ENCODE measurements at places on chromosomes 12 and 14. TPM values are rescaled to one million over a fixed set of nuclear protein-coding genes. Genes with fewer than 3 reads are reported as not detected.

GRCh38 chr12:538731-539539 is 79.2 kb downstream of the B4GALNT3 start:
- DNase-seq = no peak

Gene DHRS2
- 1.3 TPM for total RNA-seq

DNA sequence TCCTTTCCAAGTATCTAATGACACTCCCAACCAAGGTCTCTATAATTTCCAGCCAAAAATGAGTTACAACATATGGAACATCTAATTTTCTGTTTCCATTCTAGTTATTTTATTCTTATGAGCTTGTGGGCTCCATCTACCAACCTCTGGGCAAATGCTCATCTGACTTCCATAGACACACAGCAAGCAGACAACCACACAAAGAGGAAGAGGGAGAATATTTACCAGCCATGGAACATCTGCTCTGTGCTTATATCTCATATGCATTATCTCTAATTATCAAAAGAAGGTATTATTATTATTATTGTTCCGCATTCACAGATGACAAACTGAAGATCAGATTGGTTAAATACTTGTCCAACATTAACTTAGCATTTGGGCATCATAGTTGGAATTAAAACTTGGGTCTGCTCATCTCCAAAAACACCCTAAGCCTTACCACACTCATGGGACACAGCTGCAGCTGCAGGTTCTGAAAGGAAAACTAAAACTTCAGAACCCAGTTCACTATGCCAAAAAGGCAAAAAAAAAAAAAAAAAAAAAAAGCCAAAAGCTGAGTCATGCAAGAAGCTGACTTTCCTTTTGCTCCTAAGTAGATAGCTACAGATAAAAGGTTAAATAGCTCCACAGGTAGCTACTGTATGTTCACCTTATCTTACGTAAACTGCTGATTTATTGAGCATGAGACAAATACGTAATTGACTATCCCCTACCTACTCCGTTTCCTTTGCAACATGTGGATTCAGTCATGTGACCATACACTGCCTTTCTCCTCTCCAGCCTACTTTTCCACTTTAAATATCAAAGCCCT is 23.6 kb upstream of the TCL1B start:
- DNase-seq = no peak

DNA sequence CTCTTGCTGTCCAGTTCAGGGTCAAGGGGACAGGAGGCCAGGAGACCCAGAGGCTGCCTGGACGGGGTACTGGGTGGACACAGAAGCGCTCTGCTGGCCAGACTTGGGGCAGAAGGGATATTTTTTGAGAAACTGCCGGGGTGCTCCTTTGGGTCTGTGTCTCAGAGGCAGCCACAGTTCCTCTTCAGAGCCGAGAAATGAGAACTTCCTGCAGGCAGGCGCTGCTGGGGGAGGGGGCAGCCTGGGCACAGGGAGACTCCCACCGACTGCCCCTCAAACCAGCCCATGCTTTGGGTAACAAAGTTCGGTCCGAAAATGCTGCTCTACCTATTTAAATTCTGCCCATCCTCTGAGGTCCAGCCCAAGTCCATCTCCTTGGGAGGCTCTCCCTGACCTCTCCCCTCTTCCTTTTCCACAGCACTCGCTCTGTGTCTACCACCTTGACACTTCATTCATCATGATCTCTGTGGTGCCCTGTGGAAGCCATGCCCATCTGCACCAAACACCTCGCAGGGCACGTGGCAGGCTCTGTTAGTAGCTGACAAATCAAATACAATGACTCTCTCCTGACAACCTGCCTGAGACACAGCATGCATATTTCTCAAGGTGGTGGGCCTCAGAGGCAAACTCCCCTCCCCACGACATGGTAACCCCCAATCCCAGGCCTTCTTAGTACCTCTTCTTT is 16.4 kb downstream of the HDAC7 start:
- no peak for DNase-seq

Gene TXNDC16
- 7.0 TPM for total RNA-seq

Gene TRHDE
- total RNA-seq = not detected

Data from activated naive CD4-positive, alpha-beta T cell treated with anti-CD3 and anti-CD28 coated beads, Interleukin-2, amount 50 U/mL, for 72 hours (primary cell).